ENCODE measurements at places on chromosomes 4 and X.

DNA sequence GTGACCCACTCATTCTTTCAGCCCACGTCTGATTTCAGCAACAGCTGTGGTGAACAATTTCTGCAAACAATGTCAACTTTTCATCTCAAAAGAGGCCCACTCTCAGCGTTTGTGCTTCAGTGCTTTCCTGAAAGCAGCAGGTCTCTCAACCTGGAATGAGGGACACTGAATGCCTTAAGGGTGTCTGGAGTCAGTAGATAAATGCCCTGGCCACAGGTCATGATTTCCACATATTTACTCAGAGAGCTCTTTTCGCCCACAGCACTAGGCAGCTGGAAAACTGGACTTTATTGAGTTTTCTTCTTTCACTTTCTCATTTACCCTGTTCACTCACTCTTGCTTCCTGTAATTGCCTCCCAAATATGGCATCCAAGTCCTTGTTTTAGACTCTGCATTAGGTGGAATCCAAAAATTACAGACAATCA, 52.8 kb downstream of the NPFFR2 start:
- DNase-seq = no peak

DNA sequence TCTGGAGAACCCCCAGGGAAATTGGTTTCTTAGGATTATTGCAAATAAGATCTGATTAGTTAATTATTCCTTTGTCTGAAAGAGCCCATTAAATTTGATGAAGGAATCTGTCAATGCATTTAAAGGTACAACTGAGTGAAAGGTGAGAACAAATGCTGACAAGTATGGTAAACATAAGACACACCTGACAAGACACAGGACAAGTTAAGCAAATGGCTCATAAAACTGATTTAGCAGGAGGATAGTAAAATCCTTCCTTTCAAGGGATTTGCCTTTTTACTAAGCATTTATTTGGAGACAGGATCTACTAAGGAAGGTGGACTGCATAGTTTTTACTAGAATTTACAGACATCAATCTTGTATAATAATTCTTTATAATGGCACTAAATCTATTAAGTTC, 553.9 kb downstream of the SPRY1 start:
- no peak for DNase-seq

- DNase-seq = no peak
Measured at GRCh38 chr4:7818399-7818911, 121.2 kb downstream of the AFAP1 start.

- DNase-seq = no peak
Measured at GRCh38 chr4:76703676-76704075, 194.3 kb downstream of the SOWAHB start.

DNA sequence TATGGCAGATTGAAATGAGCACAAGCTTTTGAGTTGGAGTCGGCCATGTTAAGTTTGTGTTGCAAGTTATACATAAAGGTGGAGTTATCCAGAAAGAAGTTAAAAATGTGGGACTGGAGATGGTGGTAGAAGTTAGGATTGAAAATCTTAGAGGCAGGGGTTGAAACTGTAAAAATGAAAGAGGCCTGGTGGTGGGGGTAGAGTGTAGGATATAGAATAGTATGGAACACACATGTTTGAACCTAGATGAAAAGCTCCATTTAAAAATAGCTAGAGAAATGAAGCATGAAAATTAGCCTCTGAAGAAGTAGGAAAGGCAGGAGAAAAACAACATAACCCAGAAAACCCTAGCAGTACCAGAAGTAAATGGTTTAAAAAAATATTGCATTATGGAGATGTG, 131.8 kb upstream of the ENPEP start:
- no peak for DNase-seq

- DNase-seq = no peak
Measured at GRCh38 chrX:38861489-38861888, 60.2 kb downstream of the MID1IP1 start.

GRCh38 chrX:1452516-1453394, at the start of gene ASMTL:
TSS of gene ASMTL (minus strand) at chrX:1452909. CDS start at chrX:1452840, 69 bp downstream.
- peak; percentile 100 for DNase-seq

GRCh38 chrX:6299724-6300123, 71.1 kb upstream of the NLGN4X start:
- no peak for DNase-seq

DNA sequence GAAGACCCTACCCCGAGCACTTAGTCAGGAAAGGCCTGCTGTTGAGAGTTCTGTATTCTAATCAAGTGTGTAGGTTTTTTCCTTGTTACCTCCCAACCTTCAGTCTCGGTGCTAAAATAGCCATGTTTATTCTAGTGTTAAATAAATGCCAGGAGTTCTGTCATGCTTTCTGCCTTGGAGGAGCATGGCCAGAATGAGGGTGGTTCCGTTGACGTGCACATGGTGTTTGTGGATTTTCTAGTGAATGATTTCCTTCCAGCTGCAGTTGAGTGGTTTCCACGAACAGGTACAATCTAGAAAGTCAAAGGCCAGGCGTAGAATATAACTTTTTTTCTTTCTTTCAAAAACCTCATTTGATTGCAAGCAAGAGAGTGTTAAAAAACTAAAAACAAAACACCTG, 21.0 kb downstream of the TRMT44 start:
- no peak for DNase-seq

GRCh38 chr4:165602621-165603020, 223.8 kb downstream of the CPE start:
- DNase-seq = no peak

DNA sequence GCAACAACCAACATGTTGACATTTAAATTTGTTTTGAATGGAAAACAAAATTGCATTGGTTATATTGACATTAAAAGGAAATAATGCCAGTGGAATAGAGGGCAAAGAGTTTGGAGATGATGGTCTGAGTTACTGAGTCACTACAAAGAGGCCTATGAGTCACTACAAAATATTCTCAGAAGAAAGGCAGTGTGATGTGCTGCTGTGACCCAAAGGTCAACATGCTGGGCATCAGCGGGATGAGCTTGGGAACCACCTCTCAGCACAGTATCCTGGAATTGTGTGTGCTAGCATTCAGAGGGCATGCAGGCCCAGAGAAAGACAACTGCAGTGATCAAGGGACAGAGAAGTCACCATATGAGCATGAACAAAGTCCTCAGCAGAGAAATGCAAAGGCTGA, 2.8 kb downstream of the CMC4 start:
- DNase-seq = no peak
